ENCODE measurements at places on chromosomes 16 and 17. TPM values are rescaled to one million over a fixed set of nuclear protein-coding genes. Genes with fewer than 3 reads are reported as not detected.

Gene KRT17
- not detected for total RNA-seq

Gene TBC1D3I
- 0.28 TPM for total RNA-seq

Gene CCL7
- not detected for total RNA-seq

Gene UNC45B
- total RNA-seq, result 0.07 TPM

Gene MSLN
- total RNA-seq, result not detected

Gene CA5A
- total RNA-seq, result not detected

Gene RETREG3
- total RNA-seq, result 28.3 TPM

Gene TMEM98
- 0.77 TPM for total RNA-seq

Gene OR4D1
- 0.16 TPM for total RNA-seq

Data from activated CD4-positive, alpha-beta T cell treated with anti-CD3 and anti-CD28 coated beads for 36 hours (primary cell).